ENCODE measurements at places on chromosomes 11 and 22.

DNA sequence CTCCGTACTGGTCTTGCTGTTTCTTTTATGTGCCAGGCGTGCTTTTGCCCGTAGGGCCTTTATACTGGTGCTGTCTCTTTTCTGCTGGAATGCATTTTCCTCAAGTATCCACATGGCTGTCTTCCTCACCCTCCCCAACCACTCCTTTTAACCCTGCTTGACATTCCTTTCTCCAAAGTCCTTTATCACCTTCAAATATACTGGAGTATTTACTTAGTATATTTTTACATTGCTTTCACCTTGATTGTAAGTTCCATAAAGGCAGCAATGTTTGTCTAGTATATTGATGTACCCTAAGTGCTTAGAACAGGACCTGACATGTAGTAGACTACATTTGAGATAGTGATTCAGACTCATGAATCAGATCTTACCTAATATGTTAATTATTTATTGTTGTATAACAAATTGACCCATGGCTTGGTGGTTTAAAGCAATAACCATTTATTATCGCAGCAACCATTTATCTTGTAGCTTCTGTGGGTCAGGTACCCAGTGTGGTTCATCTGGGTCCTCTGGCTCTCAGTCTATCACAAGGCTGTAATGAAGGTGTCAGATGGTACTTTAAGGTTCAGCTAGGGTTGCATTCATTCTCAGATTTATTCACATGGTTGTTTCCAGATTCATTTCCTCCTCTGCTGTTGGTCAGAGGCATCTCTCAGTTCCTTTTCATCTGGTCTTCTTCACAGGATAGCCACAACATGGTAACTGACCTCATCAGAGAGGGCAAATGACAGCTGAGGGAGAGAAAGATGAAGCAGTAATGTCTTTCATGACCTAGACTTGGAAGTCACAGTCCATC, 34.2 kb downstream of the DDX10 start:
- no peak for DNase-seq

- DNase-seq, result no peak
Measured at GRCh38 chr11:89052220-89052619, 13.6 kb downstream of the GRM5 start.

DNA sequence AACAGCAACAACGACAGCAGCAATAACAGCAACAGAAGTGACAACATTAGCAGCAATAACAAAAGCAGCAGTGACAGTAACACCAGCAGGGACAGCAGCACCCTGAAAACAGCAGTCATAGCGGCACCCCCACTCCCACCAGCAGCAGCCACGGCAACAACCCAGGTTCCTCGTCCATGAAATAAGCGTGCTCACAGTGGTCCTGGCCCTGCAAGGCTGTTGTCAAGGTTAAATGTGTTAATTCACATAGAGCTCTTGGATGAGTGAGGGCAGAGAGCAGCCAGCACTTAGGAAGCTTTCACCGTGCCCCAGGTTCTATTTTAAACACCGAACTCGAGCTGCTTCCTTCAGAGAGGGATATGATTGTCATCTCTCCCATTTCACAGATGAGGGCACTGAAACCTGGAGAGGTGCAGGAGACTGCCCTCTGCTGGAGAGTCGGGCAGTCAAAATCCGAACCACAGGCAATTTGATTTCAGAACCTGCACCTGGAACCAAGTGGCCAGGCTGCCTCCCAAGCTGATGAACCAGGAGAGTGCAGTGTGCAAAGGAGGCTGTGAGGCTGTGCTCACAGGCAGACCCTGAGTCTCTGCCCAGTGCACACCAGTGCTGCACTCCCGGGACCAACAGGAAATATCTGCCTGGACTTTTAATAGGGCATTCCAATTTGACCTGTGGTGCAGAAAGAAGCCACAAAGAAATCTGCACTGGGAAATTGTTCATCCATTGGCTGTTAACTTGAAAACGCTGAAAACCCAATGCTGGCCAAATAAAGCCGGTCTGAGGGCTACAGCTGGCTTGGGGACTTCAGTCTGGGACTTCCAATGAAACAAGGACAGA, 22.9 kb upstream of the FGF3 start:
- no peak for DNase-seq

GRCh38 chr11:117905524-117905923, 23.7 kb downstream of the TMPRSS13 start:
- DNase-seq, result no peak

GRCh38 chr11:76047231-76047630, 159.1 kb downstream of the WNT11 start:
- no peak for DNase-seq

DNA sequence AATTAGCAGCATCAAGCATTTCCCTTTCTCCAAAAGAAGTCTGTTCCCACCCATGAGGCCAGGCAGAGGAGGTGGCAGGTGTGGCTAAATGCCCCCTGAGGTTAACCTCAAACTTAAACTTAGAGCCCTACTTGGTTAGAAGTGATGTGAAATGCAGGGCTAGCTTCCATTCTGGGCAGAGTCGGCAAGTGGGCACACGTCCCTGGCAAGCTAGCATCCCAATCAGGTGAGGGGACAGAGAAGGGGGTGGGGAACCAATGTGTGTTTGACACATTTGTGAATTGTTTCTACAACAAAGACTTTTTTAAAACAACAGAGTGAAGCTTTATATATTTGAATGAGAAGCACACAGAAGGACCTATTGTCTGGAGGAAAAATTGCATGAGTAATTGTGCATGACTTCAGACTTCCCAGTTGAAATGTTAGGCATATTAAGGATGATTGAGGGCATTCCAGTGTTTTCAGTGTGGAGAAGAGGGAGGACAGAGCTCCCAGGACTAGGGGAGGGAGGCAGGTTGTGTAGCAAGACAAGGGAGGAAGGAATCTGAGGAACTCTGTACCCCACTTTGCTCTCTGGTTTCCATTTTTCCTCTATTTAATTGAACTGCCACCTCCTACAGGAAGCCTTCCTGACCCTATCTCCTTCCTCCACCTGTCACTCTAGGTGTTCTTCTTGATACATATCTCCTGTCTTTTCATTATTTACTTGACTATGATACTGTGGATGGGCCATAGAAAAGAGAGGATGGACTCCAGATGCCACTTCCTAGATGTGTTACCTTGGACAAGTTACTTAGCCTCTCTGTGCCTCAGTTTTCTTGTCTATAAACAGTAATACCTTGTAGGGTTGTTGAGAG, 83.3 kb upstream of the PICALM start:
- DNase-seq, result no peak

GRCh38 chr11:120147094-120147949, 9.4 kb upstream of the TRIM29 start:
- no peak for DNase-seq

- no peak for DNase-seq
Measured at GRCh38 chr22:40478338-40479125, 108.1 kb downstream of the SGSM3 start.

DNA sequence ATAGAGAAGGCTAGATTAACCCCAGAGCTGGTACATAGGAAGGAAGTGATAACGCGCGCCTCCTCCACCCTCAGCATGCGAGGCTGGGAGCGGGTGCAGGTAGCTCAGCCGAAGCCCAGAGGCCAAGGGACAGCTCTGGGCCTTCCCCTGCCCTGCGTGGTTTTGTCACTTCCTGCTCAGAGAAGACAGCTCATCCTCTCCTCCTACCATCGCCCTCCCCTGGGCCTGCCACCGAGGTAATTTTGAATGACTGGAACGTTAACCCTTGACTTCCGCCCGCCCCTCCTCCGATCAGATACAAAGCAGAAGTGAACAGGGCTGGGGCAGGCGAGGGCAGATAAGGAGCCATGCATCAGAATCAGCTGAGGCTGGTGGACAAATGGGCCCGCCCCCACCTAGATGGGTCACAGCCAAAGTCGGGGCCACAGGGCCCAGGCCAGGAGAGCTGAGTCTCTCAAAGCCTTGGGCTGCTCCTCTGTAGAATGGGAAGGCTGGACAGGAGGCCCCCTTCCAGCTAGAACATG, 1.6 kb downstream of the RAC2 start:
- DNase-seq, result no peak

Data from cerebellar nuclear complex (tissue), 1 donor.